ENCODE measurements at places on chromosomes 16 and 17. TPM values are rescaled to one million over a fixed set of nuclear protein-coding genes. Genes with fewer than 3 reads are reported as not detected.

The LGALS9 gene
- not detected for total RNA-seq

The SCRN2 gene
- total RNA-seq: 52.3 TPM

The COTL1 gene
- total RNA-seq: 317 TPM

GRCh38 chr16:561957-562938 is 2.1 kb downstream of the PRR35 start:
- DNase-seq: no peak

- DNase-seq: no peak
Measured at GRCh38 chr17:58970609-58971450, 135.8 kb downstream of the TRIM37 start.

- no peak for DNase-seq
Measured at GRCh38 chr17:71677439-71677838, 443.4 kb upstream of the SOX9 start.

- no peak for DNase-seq
Measured at GRCh38 chr16:71956486-71956885, 43.7 kb downstream of the PKD1L3 start.

- peak; percentile 61 for DNase-seq
Measured at GRCh38 chr17:40309031-40309948, at the start of gene RARA. Gene RARA (plus strand): TSS chr17:40309180. CDS start chr17:40331219, 22,039 bp downstream.

- DNase-seq: no peak
Measured at GRCh38 chr17:76556765-76557367, 17.0 kb downstream of the PRCD start.

DNA sequence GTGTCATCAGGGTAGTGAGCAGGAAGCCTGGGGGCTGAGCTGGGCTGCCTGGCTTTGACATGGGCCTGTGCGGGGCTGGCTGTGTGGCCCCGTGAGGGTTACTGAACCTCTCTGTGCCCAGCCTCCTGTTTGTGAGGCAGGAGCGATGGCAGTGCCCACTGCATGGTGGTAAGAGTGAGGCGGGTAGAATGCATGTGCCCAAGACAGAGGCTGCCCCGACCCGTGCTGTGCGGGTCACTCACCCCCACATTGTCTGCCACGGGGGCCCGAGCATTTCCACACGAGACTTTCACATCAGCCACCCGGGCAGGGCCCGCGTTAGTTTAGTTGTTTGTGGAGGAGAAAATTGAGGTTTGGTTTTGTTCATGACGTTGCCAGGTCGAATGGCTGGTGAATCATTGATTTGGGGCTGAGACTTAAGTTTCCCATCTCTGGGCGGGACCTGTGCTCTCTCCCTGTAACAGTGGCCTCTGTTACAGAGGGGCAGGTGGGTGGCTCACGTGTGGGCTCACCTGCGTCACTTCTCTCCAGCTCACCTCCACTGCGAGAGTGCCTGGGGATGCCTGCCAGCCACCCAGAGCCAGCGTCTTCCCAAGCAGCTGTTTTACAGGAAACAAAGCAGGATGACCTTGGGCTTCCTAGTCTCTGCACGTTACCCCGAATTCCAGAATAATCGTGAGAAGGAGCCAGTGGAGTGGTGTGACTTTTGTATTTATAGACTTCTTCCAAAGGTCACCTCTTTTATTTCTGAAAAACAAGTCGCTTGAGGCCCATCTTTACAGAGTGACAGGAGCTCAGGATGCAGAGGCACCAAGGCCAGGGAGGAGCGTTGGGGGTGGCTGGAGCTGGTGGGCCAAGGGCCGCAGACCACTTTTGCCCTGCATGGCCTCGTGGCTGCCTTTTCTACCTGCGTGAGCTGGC is 150.6 kb downstream of the RPTOR start:
- peak; percentile 14 for DNase-seq

DNA sequence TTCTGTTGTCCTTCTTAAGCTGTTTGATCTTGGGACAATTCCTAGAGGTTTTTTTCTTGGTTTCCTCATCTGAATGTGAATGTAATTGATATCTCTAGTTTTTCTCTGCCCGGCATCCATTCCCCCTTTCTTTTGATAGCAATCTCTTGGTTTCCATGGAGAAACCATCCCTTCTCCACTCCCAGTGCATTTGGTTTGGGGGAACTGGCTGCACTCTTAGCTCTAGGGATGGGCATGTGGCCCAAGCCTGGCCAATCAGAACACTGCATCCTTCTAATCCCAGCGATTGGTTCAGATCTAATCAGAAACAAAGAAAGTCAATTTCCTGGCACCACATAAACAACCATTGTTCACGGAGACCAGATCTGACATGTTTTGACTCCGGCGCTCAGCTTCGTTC is 45.1 kb downstream of the IRX3 start:
- no peak for DNase-seq

Measured in Caki2 (cell line).